ENCODE measurements at places on chromosomes 12 and 14.

DNA sequence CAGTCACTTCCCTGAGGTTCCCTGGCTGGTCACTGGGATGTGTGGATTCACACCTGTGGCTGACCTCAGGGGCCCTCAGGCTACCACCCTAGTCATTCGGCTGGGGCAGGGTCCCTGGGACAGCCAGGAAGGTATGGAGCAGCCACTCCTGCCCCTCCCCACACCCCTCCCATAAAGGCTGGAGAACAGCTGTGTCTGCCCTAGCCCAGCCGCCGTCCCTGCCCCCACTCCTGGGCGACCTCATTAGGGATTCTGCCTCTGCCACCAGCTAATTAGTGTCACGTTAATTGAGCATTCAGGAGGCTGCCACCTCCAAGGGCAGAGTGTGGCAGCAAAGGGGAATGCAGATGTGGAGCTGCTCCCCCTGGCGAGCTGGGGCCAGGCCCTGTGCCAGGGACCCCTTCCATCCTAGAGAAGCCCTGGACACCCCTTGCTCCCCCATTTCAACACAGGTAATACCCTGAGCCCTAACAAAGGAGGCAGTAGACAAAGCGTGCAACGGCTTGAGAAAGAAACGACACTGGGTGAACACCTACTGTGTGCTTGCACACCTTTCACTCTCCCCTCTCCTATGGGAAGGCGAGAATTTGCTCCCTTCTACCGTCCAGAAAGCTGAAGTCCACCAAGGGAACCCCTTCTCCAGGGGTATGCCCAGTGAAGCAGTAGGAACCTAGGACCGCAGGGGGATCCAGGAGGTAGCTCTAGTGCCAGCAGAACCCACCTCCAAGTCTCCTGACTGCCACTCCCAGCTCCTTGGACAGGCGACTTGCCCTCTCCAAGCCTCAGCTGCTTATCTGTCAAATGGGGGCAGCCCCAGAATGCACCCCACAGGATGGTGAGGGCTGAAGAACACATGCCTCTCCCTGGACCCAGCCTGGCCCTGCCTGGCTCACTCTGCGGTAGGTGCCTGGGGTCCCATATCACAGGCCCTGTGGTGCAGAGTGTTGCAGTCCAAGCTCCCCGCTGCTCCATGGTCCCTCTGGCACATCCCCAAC is 45.1 kb downstream of the FAM222A start:
- no peak for DNase-seq

DNA sequence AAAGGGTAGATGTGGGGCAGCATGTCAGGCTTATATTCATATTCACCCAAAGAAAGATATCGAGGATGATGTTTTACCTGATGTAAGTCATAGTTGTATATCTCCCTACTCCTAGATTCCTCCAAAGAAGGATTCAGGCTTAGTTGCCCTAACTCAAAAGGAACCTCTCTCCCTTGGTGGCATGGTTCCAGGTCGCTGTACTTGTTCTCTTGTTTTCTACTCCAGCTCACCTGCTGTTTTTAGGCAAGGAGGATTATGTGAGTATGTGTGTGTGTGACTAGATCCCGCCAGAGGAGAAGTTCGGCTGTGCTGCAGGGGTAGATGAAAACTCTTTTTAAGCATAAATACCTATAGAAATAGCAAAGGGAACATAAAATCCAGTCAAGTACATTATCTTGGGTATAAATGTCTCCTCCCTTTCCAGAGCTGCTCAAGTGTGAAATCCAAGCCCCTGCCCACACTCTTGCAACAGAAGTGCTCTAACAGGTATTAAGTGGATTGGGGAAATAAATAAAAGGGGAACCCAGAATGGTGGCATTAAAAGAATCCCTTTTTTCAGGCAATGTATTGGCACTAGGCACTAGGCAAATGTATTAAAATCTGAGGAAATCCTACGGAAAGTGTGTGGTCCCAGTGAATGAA is 375.7 kb downstream of the ZFP36L1 start:
- no peak for DNase-seq

DNA sequence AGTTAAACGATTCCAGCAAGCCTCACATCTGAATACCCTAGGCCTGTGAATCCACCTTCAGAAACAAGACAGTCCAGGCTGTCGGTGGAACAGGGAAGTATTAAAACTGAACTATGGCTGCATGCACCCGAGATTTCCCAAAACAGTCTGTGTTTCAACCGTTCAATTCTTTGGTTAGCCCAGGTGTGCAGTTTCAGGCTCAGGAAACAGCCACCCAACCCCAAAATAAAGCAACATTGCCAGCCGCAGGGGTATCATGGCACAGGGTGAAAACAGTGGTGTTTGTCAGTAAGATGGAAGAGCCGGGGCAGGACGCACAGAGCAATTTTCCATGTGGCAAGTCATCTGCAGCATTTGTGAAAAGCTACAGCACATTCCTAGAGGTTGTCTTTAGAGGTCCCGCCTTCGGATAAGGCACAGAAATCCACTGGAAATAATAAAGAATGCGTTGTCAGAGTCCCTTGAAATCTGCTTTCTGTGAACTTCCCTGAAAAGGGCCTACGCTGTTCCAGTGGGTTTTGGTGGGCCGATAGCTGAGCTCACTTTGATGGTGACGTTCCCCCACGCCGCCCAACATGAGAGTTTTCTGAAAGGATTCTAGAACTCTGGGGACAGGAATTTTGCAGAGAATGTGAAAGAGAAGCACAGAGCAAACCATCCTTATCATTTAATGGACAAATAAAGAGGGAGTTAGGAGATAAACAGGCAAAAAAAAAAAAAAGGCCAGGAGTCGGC is 84.9 kb downstream of the BCL11B start:
- no peak for DNase-seq

DNA sequence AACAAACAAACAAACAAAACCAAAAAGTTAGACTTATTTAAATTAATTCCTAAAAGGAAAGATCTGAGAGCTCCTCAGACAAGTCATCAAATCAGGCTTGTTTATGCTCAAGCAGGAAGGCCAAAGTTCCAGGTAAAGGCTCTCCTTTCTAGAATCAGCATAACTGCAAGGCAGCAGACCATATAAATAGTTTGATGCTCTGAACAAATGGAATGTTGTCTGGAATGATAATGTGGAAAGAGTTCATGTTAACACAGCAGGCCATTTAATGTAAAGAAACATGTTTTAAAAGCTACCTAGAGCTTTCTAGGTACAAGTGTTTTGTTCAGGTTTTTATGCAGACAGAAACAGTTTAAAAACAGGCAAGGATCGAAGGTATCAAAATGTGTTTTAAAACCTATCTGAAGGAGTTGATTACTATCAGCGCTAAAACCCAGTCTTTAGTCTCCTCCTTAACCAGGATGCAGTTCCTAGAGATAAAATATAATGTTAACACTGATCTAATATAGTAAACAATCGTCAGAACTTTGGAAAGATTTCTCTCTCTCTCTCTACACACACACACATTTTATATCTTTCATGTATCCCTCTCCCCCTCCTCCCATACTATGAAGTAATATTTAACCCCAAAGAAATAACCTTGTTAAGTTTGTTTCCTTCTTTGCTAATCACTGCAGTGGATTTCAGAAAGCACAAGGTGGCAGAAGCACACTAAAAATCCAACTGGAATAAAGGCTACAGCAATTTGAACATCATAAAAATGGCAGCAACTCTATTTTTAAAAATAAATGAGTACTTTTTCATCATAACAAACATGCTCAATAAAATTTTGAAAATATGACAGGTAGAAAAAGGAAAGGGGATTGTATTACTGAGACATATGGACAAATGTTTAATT is 135.5 kb downstream of the PAWR start:
- no peak for DNase-seq

DNA sequence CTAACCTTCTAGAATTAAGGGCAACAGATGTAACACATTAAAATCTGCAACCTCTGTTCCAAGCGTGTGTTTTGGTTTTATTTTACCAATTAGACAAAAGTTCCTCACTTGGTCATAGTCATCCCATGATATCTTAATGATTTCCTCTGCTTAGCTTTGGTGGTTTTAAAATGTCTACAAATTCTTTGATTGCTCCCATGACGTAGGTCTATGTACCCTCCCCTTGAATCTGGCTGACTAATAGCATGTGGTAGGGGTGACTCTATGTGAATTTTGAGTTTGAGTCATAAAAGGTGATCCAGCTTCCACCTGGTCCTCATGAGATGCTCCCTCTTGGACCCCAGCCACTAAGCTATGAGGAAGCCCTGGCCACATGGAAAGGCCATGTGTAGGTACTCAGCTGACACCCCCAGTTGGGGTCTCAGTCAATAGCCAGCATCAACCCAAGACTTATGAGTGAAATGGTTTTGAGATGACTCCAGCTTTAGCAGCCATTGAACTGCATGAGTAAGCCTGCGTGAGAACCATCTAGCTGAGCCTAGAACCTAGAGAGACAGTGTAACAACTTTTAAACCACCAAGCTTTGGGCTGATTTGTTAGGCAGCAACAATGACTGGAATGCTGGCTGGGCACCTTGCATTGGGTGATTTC is 247.1 kb downstream of the MSRB3 start:
- DNase-seq = no peak

Data from activated T-helper 1 cell treated with anti-CD3 and anti-CD28 coated beads, Interleukin-2, amount 50 U/mL, for 16 hours (primary cell).